Esophagus mucosa (tissue), 1 donor: ENCODE measurements at places on chromosomes 2 and 18.

DNA sequence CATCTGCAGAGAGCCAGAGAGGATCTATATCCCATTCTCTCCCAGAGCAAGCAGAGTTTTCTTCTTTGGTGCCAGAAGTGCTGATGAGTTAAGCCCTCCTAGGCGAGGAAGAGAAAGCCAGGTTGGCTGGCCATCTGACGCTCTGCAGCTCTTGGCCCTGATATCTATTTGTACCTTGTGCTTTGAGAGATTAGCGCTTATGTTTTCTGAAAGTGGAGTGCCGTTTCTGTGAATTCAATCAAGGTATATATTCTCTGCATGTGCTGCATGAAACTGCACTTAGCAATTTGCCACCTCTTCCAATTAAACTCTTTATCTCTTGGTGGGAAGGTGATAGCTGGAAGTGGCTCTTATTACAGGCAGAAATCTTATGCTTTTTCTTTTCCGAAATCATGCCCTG lies 177.5 kb downstream of the LPIN1 start:
- ATAC-seq = no peak

- no peak for ATAC-seq
Observed at GRCh38 chr18:45245091-45245511, 370.2 kb upstream of the SLC14A2 start.

- no peak for ATAC-seq
Observed at GRCh38 chr18:51039138-51040112, 9.4 kb downstream of the SMAD4 start.

DNA sequence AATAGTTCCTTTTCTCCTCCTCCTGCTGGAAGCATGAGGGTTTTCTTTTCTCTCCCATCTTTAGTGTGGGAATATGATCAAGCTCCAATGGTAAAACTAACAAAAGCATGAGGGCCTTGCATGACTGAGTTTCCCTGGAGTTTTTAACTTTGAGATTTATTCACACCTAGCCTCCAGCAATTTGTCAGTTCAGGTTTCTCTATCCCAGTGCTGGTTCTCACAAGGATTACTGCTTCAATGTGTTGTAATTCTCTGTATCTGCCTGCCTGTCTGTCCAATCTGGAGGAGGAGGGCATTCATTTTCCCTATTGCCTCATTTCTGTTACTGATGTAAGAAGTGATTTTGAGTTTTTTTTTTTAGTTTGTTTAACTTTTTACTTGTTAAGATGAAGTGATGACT lies 57.6 kb upstream of the RPRM start:
- peak; percentile 90 for ATAC-seq

DNA sequence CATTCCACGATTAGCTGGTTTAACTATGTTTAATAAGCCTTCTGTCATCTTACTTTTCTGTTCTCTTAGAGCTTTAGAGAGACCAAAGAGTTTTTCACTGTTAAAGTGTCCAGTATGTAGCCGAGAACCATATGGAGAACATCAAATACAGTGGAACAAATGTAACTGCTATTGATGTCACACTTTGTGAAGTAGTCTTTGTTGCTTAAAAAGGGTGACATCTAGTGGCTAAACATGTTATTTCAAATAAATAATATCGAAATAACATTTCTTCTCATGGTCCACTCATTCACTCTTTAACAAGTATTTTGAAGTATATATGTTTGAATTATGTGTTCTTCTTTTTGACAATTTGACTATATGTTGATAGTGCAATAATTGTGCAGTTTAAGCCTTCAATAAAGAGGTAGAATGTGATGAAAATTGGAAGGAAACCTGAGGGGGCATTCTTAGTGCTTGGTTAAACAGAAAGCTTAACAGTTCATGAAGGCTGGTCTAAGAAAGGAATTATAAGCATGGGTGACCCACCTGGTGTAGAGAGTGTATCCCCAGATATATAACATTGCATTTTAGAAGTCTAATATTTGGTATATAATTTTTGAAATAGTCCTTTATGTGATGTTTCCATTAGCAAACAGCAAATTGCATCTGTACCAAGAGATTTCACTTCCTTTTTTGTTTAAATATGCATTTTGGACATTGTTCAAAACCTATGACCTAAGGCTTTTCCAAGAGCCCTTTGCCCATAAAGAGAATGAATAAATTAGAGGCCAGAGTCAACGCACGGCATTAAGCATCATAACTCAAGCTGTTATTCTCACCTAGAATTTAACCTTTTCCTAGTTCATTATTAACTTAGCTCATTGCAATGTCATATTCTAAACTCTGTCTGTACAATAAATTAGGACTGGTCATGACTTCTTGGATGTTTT lies 112.1 kb downstream of the KYNU start:
- peak; percentile 53 for ATAC-seq

GRCh38 chr18:63197246-63197869 lies 122.2 kb downstream of the BCL2 start:
- ATAC-seq = no peak

- no peak for ATAC-seq
Observed at GRCh38 chr2:11396021-11396420, 51.6 kb upstream of the ROCK2 start.

DNA sequence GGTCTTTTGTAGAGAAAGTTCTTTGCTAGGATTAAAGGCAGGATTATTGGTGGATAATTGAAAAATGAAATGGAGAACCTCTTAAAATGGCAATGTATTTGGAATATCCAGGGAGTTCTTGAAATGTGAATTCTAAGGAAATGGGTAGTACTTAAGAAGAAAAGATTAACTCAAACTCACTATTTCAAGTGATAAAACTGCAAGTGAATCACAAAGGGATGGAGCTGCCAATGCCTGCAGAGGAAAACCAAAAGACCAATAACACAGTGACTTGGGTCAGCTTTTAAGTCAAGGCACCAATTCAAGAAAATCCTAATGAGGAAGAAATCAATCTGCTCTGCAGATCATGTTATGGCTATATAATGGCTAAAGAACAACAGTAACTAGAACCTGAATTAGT lies 67.6 kb upstream of the ETAA1 start:
- no peak for ATAC-seq

DNA sequence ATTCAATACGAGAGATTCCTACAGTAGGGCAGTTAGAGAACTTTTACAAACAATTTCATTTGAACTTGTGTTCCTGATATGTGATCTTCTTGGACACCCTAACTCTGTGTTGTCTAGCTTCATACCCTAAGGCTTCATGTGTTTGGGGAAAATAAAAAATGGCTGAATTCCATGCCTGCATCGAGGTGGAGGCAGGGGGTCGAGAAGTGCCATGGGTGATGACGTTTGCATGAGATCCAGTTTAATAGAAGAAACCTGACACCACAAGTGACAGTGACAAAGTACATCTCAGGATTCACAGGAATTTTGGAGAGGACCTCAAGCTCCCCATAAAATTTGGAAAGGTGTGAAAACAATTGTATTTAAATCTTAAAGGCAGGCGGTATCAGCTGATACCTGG lies 169.2 kb upstream of the NABP1 start:
- ATAC-seq = no peak

DNA sequence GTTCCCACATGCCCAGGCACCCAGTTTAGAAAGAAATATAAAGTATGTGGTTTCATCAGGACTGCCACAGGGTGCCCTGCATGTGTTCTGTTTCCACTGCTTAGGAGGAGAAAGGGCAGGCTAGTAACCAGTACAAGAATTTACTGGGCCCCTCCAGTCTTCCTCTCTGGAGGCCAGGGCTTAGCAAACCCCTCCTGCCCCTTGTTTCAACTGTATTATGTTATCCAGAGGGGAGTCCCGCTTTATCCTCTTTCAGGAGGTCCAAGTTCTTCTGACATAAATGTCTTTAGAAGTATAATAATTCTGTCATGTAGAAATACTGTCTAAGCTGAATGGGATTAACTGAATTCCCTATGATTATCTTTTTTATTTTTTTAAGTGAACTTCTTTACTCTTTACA lies 132.1 kb downstream of the WDSUB1 start:
- no peak for ATAC-seq

DNA sequence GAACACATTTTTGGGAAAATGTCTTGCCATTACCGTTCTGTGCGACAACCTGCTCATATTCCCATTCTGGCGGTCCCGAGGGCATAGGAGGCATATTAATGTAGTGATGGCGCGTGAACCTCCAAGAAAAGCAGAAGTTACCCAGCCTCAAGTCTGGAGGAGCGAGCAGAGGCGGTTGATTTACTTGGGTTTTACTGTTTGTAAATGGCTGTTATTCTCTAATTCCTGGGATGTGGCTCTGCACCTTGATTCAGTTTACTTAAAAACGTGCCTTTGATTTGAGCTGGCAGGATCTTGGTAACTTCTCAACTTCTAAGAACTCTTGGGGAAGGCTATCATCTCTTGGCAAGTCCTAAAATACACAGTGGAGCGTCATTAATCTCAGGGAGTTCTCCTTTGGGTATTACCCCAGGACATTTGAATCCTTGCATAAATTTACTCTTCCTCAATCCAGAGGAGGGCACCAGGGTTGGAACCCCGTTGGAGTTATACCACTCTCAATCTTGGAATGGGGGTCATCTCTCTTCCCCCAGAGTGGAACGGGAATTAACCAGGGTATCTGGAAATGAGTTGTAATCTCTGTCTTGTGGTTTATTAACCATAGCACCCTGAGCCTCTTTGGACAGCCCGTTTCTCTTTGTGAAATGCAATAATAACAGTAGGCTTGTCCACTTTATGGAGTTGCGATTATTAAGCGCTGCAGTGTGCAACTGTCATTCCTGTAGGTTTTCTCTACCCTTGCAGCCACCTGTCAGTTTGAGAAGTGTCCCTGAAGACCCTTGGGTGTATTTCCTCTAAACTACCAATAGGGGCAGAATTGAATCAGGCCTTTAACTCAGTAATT lies 2.1 kb downstream of the HK2 start:
- ATAC-seq = no peak

- ATAC-seq = no peak
Observed at GRCh38 chr2:20423847-20424246, 23.0 kb upstream of the RHOB start.

DNA sequence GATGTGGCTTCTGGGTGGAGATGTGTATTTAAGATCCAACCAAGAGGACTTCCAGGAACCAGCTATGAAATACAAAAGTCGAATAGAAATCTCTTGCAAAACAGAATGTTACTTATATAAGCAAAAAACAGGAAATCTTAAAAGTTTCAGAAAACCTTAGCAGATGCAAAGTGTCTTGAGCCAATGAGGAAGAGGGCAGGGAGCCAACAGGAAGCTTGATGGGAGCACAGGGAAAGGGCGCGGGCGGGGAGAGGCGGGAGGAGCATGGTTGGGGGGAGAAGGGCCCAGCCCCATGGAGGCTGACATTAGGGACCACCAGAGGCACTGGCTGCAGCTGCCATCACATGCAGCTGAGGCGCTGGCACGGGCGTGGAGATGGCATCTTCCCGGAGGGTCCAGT lies 203.3 kb downstream of the SNTG2 start:
- ATAC-seq = no peak

DNA sequence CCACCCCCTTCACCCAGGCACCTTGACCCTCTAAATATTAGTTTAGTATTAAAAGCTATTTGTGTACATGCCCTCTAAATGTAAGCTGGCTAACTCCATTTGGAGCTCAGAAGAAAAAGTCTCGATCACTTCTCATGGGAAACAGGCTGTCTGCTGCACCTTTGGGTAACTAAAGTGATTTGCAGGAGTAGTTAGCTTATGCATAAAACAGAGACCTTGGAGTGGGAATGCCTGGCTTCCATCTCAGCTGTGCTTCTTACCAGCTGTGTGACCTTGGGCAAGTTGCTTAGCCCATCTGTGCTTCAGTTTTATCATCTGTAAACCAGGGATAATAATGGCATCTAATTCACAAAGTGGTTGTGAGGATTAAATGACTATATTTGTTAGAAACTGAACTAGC lies 29.9 kb downstream of the IGFBP2 start:
- no peak for ATAC-seq

DNA sequence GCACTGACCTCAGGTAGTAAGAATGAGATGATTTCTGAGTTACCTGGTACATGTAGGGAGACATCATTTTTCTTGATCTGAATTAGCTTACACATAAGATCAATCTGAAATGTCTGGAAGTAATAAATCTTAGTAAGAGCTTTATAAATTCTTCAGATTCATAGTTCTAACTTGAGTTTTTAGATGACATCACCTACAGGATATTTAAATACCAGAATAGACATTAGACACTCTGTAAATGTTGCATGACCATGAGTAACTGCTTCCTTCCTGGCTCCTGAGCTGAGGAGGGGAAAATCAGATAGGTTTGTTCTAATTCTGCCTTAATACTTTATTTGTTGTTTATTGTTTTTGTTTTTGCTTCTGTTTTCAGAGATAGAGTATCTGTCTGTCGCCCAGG lies 181.8 kb downstream of the PHLPP1 start:
- peak; percentile 61 for ATAC-seq

GRCh38 chr2:15122915-15123314 lies 438.2 kb downstream of the NBAS start:
- peak; percentile 29 for ATAC-seq

DNA sequence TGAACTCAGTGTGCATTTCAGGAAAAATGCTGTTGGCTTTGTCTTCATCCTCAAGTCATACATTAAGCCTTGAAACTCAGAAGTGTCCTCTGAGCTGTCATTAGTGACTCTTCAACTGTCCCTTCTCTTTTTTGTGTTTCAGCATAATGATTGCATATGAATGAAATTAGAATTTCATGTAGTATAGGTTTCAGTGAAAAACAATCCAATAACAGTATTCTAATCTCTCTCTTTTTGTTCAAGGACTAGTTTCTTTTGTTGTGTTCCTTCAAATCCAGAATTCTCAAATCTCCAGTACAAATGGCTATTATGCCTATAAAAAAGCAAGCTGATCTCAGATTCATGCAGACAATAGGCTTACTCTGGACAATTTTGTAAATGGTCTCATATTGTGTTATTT lies 133.5 kb downstream of the QPCT start:
- no peak for ATAC-seq

DNA sequence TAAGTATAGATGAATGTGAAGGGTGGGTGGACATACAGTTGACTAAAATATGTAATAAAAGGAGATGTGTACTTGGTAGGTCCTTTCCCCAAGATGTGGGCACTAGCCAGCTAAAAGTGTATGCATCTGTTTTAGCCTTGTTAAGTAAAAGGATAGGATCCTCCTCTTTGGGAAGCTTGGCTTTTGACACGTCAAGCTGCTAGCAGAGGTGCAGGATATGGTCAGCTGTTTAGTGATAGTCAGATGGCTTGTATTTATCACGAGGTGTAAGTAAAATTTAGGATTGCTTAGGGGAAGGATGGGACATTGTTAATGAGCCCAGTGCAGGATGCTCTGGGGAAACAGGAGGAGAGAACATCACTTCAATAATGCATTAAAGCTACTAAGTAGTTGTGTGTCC lies 1.5 kb downstream of the MFSD6 start:
- ATAC-seq = no peak

GRCh38 chr2:196233021-196233804 lies 61.8 kb upstream of the STK17B start:
- peak; percentile 95 for ATAC-seq

GRCh38 chr2:187994464-187995331 lies 297.0 kb upstream of the GULP1 start:
- no peak for ATAC-seq

- ATAC-seq = peak; percentile 10
Observed at GRCh38 chr18:5052491-5052890, 144.6 kb downstream of the AKAIN1 start.

GRCh38 chr2:239803102-239803765 lies 221.9 kb downstream of the NDUFA10 start:
- no peak for ATAC-seq

GRCh38 chr2:69032336-69032735 lies 19.4 kb downstream of the ANTXR1 start:
- no peak for ATAC-seq

- no peak for ATAC-seq
Observed at GRCh38 chr2:121372721-121373353, 87.8 kb upstream of the TFCP2L1 start.
